ENCODE measurements at places on chromosomes 5 and 9. TPM values are rescaled to one million over a fixed set of nuclear protein-coding genes. Genes with fewer than 3 reads are reported as not detected.

- no peaks in the 10 kb centered on the region for H3K27me3 ChIP-seq
- no peak overlapping the region for H3K27ac ChIP-seq
- no peak for DNase-seq
- H3K36me3 ChIP-seq: peaks cover 25% of the 10 kb centered on the region
- no peaks in the 10 kb centered on the region for H3K4me1 ChIP-seq
Observed at GRCh38 chr5:26229848-26230247, 808.5 kb downstream of the CDH9 start.

GRCh38 chr5:169744336-169744735 lies 107.3 kb downstream of the DOCK2 start:
- no peak overlapping the region for H3K4me3 ChIP-seq
- H3K27me3 ChIP-seq: no peaks in the 10 kb centered on the region
- H3K4me1 ChIP-seq: peaks cover 21% of the 10 kb centered on the region
- peaks cover 5% of the 10 kb centered on the region for H3K36me3 ChIP-seq
- DNase-seq: no peak
- peak overlapping the region; percentile 21 for H3K27ac ChIP-seq

STK10 gene
- total RNA-seq: 134 TPM

VAV2 gene
- 5.1 TPM for total RNA-seq
